HuH-7.5 (cell line): ENCODE measurements at places on chromosomes 3 and 15.

- DNase-seq, result no peak
Measured at GRCh38 chr3:183506674-183507320, 48.7 kb downstream of the KLHL6 start.

GRCh38 chr3:50133283-50133615 is 21.9 kb upstream of the SEMA3F start:
- no peak for DNase-seq

DNA sequence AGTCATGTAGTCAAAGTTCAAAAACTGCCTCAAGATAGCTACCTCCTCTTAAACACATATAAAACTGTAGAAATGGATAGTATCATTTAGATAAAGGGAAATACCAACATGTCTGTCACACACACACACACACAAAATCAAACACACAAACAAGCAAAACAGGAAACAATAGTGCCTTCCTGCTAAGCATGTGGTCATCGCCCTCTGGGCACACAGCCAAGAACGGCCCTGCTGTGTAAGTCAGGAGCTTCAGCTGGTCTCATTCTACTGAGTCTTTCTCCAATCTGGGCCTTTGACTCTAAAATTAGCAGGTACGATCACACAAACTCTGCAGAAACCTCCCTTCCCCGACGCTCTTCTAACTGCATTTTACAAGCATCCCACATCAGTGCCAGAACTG is 272.2 kb upstream of the CHRNA7 start:
- DNase-seq, result no peak

GRCh38 chr15:70339571-70340493 is 242.1 kb upstream of the TLE3 start:
- DNase-seq, result no peak
